GM12878 (cell line): ENCODE measurements at places on chromosomes 3 and 15. TPM values are rescaled to one million over a fixed set of nuclear protein-coding genes. Genes with fewer than 3 reads are reported as not detected.

- no peak overlapping the region for H3K27ac ChIP-seq
- H3K4me3 ChIP-seq = no peak overlapping the region
- H3K4me1 ChIP-seq = no peaks in the 10 kb centered on the region
- DNase-seq = no peak
Observed at GRCh38 chr3:128556907-128557306, 63.9 kb upstream of the GATA2 start.

- H3K27ac ChIP-seq = no peak overlapping the region
- no peaks in the 10 kb centered on the region for H3K4me1 ChIP-seq
- H3K27me3 ChIP-seq = peaks cover 4% of the 10 kb centered on the region; the same call in 1 of the 2 replicates
- no peak overlapping the region for H3K4me3 ChIP-seq
- DNase-seq = no peak
- no peaks in the 10 kb centered on the region for H3K36me3 ChIP-seq
Observed at GRCh38 chr3:45084361-45084760, 58.3 kb downstream of the CLEC3B start.

DNA sequence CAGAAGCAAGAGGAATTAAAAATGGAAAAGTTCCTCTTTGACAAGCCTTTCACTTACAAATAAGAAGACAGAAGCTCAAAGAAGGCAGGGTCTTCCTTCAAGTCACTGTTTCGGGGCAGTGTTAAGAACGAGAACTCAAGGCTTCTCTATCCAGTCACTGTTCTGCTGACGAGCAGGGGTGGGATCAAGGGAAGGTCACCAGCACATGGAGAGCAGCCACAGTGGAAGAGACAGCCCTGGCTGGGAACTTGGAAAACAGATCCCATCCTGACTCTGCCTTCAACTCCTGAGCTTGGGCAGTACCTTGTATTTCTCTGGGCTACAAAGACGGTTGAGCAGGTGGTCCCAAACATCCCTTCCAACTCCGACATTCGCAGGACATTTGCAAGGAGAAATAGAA is 111.5 kb upstream of the LPP start:
- H3K27ac ChIP-seq = no peak overlapping the region
- H3K4me1 ChIP-seq = no peaks in the 10 kb centered on the region
- no peak overlapping the region for H3K4me3 ChIP-seq

- H3K27ac ChIP-seq = no peak overlapping the region
- no peaks in the 10 kb centered on the region for H3K27me3 ChIP-seq
- no peak for DNase-seq
- no peak overlapping the region for H3K4me3 ChIP-seq
- no peaks in the 10 kb centered on the region for H3K36me3 ChIP-seq
- no peaks in the 10 kb centered on the region for H3K4me1 ChIP-seq
Observed at GRCh38 chr15:31149987-31150386, 48.5 kb upstream of the TRPM1 start.

DNA sequence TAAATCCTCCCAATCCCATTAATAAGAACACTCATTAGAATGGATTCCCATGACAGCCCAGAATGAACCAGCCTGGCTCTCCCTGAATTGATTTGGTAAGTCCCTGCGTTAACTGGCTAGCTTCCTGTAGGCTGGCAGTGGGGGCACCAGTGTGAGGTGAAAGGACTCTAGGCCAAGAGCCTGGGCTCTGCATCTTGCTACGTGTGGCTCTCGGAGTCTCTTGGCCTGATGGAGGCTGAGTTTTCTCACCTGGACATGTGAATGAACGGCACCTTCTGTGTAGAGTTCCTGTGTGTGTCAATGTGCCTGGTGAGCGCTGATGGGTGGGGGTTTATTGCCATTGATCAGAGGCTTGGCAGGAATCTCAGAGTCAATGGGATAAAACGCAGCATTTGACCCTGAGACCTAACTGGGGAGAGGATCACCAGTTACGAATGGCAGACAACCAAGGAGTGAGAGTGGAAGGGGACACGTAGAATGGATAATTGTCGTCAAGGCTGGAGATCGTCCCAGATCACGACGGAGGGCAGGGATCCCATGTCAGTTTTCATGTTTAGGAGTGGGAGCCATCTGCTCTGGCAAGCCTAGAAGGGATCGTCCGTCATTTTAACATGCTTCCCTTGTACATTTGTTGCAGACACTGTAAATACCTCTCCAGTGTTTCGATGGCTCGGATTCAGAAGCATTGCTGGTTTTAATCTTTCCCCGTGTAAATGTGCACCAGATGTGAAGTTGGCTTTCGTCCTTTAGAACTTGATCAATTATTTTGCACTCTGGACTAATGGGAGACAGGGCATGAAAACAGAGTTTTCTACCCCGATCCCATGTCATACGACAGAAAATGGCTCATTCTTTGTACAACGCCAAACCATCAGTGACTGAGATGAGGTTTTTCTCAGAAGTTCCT is 9.0 kb upstream of the KLF13 start:
- no peak overlapping the region for H3K4me3 ChIP-seq
- H3K4me1 ChIP-seq = no peaks in the 10 kb centered on the region
- DNase-seq = no peak

GRCh38 chr3:146019508-146019907 is 141.5 kb downstream of the PLOD2 start:
- no peaks in the 10 kb centered on the region for H3K27me3 ChIP-seq
- no peaks in the 10 kb centered on the region for H3K36me3 ChIP-seq

- H3K4me1 ChIP-seq = no peaks in the 10 kb centered on the region
- H3K36me3 ChIP-seq = no peaks in the 10 kb centered on the region
- H3K27me3 ChIP-seq = no peaks in the 10 kb centered on the region; the same call in 1 of the 2 replicates
Observed at GRCh38 chr15:39730552-39730951, 52.1 kb downstream of the FSIP1 start.

DNA sequence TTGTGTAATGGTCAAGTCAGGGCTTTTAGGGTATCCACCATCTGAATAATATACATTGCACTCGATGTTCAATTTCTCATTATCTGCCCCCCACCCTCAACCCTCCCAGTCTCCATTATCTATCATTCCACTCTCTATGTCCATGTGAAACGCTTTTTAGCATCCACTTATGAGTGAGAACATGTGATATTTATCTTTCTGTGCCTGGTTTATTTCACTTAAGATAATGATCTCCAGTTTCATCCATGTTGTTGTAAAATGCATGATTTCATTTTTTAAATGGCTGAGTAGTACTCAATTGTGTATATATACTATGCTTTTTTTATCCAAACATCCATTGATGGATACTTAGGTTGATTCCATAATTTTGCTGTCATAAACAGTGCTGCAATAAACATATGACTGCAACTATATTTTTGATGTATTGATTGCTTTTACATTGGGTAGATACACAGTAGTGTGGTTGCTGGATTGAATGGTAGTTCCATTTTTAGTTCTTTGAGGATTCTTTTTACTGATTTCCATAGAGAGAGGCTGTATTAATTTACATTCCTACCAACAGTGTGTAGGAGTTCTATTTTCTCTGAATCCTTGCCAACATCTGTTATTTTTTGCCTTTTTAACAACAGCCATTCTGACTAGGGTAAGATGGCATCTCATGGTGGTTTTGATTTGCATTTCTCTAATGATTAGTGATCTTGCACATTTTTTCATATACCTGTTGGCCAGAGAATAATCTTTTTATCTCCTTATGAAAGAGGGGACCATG is 332.9 kb upstream of the TGFBR2 start:
- no peak overlapping the region for H3K27ac ChIP-seq
- no peaks in the 10 kb centered on the region for H3K36me3 ChIP-seq
- no peak for DNase-seq
- no peak overlapping the region for H3K4me3 ChIP-seq
- H3K4me1 ChIP-seq = no peaks in the 10 kb centered on the region
- H3K27me3 ChIP-seq = no peaks in the 10 kb centered on the region

DNA sequence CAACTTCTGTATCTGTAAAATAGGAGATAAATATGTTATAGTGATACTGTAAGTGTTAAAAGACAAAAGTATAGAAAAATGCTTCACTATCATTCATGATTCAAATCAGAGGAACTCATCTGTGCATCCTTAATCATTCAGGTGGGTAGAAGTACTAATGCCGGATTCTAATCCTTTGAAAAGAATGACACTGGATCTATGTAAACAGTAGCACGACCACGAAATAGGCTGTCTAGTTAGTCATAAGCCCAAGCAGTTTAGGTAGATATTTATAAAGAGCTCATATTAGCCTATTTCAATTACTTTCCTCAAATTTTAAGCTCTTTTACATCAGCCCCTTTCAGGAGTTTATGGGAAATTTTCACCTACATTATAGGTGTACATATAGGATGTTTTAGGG is 437.9 kb downstream of the SOX2 start:
- DNase-seq = no peak
- no peak overlapping the region for H3K27ac ChIP-seq

DNA sequence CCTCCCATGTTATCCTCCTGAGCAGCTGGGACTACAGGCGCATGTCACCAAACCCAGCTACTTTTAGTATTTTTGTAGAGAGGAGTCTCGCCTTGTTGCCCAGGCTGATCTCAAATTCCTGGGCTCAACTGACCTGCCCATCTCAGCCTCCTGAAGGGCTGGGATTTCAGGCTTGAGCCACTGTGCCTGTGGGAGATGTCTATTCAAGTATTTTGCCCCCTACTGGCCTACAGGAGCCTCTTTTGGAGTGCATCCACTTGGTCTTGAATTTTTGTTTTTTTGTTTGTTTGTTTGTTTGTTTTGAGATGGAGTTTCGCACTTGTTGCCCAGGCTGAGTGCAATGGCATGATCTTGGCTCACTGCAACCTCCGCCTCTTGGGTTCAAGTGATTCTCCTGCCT is 3.2 kb upstream of the DHX30 start:
- peaks cover 11% of the 10 kb centered on the region for H3K4me1 ChIP-seq
- H3K27ac ChIP-seq = no peak overlapping the region
- DNase-seq = no peak
- no peaks in the 10 kb centered on the region for H3K36me3 ChIP-seq

DNA sequence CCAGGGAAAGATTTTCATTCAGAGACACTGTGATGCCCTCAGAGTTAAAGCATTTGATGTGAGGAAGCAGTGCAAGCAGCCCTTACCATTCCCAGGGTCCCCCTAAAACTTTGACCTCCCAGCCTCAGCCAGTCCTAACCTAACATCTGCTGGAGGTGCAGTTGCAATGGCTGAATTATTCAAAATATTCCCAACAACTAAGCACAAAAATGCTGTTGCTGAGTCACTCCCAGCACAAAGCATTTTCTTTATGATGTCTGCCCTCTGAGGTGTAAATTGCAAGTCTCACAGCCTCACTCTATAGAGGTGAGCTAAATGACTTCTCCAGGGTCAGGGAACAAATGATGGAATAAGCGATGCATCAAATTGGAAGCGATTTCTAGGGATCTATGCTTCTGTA is 6.4 kb upstream of the REC114 start:
- H3K27me3 ChIP-seq = no peaks in the 10 kb centered on the region; the same call in 1 of the 2 replicates
- no peaks in the 10 kb centered on the region for H3K36me3 ChIP-seq
- H3K4me1 ChIP-seq = no peaks in the 10 kb centered on the region
- DNase-seq = no peak
- no peak overlapping the region for H3K4me3 ChIP-seq

GRCh38 chr3:162569314-162569713 is 1072.7 kb downstream of the OTOL1 start:
- DNase-seq = no peak
- no peaks in the 10 kb centered on the region for H3K36me3 ChIP-seq
- no peaks in the 10 kb centered on the region for H3K27me3 ChIP-seq
- no peaks in the 10 kb centered on the region for H3K4me1 ChIP-seq
- H3K27ac ChIP-seq = no peak overlapping the region

DNA sequence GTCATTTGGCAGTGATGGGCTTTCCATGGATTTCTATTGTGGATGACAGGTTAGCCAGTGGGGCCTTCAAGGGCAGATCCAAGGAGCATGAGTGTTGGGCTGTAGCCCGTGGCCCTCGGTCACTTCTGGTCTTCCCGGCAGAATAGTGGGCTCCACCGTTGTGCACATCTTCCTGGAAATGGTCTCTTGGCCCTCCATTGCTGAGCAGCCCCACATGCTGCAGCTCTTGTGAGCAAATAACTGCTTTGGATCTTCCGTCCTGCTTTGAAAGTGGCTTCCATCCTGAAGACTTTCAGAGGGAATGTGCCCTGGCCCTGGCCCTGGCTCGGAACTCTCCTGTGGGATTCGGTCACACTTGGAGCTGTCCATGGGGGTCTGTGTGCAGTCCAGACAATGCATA is 102.8 kb downstream of the SNRPN start:
- no peak overlapping the region for H3K27ac ChIP-seq
- H3K4me3 ChIP-seq = no peak overlapping the region

- no peaks in the 10 kb centered on the region for H3K4me1 ChIP-seq
- no peak overlapping the region for H3K4me3 ChIP-seq
- DNase-seq = no peak
- no peaks in the 10 kb centered on the region for H3K27me3 ChIP-seq
- H3K36me3 ChIP-seq = peaks cover 2% of the 10 kb centered on the region
- H3K27ac ChIP-seq = no peak overlapping the region
Observed at GRCh38 chr15:85752124-85752475, 42.6 kb downstream of the KLHL25 start.

DNA sequence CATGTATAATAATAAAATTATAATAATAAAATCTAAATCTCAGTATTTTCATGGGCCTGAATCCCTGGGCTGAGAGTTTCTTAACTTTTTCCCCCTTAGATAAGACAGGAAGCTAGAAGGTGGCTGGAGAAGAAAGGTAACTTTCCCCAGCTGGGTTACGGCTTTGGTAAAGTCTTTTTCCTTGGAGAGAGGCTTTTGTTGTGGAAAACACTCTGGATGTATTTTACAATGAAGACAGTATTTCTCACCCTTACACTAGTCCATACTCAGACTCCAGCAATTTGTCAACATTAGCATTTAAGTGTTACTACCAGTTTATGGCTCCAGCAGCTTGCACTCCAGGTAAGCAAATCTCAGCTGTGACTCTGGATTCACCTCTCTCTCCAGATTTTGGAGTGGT is 34.9 kb downstream of the APH1B start:
- no peak overlapping the region for H3K4me3 ChIP-seq
- H3K4me1 ChIP-seq = no peaks in the 10 kb centered on the region
- H3K27ac ChIP-seq = no peak overlapping the region
- no peaks in the 10 kb centered on the region for H3K36me3 ChIP-seq
- no peak for DNase-seq
- no peaks in the 10 kb centered on the region for H3K27me3 ChIP-seq

- no peak overlapping the region for H3K4me3 ChIP-seq
- H3K4me1 ChIP-seq = no peaks in the 10 kb centered on the region
- peaks cover 2% of the 10 kb centered on the region for H3K36me3 ChIP-seq
- no peak overlapping the region; the same call in 1 of the 2 replicates for H3K27ac ChIP-seq
- DNase-seq = no peak
Observed at GRCh38 chr15:90735923-90736322, 18.8 kb downstream of the BLM start.

- no peaks in the 10 kb centered on the region for H3K4me1 ChIP-seq
- H3K27ac ChIP-seq = no peak overlapping the region
- no peak overlapping the region for H3K4me3 ChIP-seq
Observed at GRCh38 chr15:89462198-89462912, 34.0 kb downstream of the RHCG start.

DNA sequence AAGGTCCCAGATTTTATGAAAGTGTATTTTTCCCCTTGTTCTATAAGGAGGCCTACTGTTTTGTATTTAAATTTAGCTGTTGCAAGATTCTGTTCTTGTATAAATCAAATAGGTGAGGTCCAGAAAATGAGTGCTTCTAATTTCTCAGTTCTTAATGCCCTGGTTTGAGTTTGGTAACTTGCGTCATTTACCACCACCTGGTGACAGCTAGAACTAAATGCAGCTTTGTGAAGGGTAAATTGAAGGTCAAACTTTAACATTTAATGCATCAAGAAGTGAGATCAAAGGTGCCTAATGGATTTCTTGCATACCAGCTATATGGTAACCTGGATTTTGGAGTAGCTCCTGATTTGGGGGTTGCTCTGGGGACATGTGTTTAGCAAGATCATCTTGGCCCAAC is 50.7 kb upstream of the POLR2M start:
- DNase-seq = no peak
- H3K4me1 ChIP-seq = no peaks in the 10 kb centered on the region
- no peak overlapping the region for H3K27ac ChIP-seq
- no peak overlapping the region for H3K4me3 ChIP-seq

Gene PLSCR2
- total RNA-seq = not detected in 2 replicates

Gene FAM81A
- 19.9 and 20.2 TPM in 2 replicates for total RNA-seq

Gene LRRC2
- not detected in 2 replicates for total RNA-seq

Gene SLC12A6
- 33.2 and 36.3 TPM in 2 replicates for total RNA-seq

Gene RHCG
- total RNA-seq = not detected in 2 replicates
